CD4-positive, alpha-beta T cell treated with Interleukin-17A for 1 hour (primary cell): ENCODE measurements at places on chromosomes 3 and 15.

GRCh38 chr15:62145015-62145735 lies 19.9 kb downstream of the C2CD4B start:
- no peak for DNase-seq

DNA sequence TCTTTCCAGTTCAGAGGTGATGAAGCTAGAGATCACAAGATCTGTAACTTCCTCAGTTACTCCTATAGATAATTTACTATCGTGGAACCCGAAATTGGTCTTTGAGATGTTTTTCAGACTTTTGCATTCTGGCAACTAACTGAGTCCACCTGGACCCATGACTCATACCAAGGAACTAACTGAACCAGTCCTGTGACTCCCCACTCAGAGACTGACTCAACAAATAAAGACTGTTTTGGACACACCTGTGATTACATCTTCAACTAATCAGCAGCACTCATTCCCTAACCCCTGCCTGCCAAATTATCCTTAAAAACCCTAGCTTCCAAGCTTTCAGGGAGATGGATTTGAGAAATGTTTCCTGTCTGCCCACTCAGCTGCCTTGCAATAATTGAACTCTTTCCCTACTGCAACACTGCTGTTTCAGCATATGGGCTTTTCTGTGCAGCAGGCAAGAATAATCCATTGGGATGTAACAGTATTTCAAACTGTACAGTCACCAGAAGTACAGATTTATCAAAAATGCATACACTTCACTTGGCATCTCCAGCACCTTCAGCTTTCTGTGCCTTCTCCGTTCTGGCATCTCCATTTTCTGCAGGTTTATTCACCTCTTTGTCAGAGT lies 57.7 kb downstream of the GATM start:
- no peak for DNase-seq

DNA sequence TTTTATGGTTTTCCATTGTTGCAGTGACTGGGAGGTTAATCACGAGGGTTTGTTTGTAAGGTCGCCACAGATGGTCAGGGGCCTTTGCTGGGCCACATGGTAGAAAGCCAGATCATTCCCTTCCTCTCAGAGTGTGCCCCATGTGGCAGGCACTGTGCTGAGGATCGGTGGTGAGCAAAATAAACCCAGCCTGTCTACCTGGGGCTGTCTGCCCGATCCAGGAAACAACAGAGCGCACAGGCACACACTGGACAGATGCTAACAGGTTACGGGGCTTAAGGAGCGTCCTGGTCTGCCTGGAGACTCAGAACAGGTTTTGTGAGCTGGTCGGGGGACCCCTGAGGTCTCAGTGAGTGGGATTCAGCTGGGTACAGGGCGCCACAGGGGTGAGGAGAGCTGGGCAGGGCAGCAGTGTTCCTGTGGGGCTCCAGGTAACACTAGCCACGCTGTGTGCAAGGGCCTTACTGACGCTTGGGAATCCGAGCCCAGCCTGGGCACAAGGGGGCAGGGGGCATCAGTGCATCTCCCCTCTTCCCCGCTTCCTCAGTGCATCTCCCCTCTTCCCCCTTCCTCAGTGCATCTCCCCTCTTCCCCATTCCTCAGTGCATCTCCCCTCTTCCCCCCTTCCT lies 136.4 kb downstream of the DNAJB8 start:
- no peak for DNase-seq

GRCh38 chr3:124605781-124606579 lies 124.3 kb upstream of the UMPS start:
- no peak for DNase-seq

GRCh38 chr3:38828681-38829080 lies 12.7 kb upstream of the SCN10A start:
- no peak for DNase-seq

- no peak for DNase-seq
Measured at GRCh38 chr3:16490062-16490619, 23.4 kb downstream of the RFTN1 start.

GRCh38 chr3:23889950-23890349 lies 26.8 kb downstream of the NKIRAS1 start:
- no peak for DNase-seq

DNA sequence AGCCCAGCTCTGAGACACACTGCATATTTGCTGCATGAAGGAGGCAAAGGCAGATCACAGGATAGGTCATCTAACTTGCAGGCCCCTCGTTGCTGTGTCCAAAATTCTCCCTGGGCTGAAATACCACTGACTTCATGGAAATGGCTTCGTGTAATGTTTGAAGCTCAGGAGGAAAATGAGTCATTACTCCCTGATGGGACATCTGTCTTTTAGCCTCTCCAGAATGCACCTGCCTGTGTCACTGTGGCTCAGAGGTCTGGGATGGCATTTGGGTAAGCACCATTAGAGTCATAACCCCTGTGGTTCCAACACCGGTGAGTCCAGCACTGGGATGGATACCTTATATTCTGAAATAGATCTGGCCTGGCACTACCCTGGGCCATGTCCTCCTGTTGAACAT lies 51.5 kb downstream of the IL12A start:
- no peak for DNase-seq

- DNase-seq = no peak
Measured at GRCh38 chr3:150640256-150640655, 37.1 kb downstream of the SELENOT start.

DNA sequence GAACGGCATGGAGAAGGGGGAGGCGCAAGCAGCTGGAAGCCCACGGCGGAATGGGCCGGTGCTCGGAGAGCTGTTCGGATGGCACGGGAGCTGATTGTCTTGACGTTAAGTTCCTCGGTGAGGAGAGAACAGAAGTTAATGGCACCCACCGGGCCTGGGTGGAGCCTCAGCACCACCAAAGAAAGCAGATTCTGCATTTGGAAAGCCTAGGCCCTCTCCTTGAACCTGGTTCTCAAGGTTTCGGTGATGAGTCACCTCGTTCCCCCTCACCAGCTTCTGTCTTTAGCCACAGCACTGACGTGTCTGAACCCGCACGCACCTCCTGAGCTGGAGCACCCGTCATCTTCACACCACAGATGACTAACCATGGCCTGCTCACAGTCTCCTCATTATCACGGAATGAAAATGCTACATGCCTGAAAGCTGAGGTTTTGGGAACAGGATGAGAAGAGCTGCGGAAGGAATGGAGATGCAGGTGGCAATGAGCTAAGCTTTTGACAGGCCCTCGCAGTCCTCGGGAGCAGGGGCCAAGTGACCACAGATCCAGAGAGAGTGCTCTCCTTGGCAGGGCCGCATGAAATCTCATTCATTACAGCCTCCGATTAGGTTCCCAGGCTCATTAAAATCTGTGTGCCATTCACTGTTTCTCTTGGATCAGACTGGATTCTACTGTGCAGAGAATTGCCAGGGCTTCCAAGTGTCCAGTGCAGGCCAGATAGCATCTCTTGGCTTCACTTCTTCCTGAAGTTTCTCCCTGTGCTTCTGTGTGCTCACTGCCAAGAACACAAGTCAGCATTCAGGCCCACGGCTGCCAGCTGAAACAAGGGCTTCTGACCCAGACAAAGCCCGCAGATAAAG lies 96.3 kb upstream of the DLG1 start:
- DNase-seq = peak; percentile 24

DNA sequence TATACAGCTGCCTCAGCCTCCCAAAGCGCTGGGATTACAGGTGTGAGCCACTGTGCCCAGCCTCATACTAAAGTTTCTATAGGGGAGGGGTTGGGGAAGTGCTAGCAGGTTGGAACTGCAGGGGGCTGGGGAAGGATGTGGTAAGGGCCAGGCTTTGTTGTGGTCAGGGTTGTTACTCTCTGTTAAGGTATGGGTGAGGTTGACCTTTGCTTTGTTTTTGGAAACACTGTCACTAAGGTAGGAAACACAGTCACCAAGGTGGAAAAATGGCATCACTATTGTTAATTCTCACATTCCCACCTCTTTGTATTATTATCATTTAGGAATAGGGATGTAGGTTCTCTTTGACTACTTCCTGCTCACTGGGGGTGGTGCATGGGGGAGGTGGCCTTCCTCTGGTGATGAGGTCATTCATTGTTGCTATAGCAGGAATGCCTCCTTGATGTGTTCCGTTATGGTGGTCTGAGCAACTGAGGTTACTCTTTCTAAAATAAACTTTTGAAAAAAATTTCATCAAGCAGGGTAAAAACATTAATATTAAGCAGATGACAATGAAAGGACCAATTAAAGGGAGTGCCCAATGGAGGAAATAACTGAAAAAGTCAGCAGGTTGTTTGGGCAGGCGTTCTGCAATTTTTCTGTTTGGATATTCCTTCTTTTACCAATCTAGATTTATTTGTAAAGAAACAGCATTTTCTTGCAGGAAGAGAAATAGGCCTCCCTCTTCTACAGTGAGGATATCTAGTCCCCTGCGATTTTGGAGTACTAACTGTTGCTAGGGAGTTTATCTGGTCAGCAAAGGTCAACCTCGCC lies 150.5 kb downstream of the WDR76 start:
- DNase-seq = peak; percentile 28

DNA sequence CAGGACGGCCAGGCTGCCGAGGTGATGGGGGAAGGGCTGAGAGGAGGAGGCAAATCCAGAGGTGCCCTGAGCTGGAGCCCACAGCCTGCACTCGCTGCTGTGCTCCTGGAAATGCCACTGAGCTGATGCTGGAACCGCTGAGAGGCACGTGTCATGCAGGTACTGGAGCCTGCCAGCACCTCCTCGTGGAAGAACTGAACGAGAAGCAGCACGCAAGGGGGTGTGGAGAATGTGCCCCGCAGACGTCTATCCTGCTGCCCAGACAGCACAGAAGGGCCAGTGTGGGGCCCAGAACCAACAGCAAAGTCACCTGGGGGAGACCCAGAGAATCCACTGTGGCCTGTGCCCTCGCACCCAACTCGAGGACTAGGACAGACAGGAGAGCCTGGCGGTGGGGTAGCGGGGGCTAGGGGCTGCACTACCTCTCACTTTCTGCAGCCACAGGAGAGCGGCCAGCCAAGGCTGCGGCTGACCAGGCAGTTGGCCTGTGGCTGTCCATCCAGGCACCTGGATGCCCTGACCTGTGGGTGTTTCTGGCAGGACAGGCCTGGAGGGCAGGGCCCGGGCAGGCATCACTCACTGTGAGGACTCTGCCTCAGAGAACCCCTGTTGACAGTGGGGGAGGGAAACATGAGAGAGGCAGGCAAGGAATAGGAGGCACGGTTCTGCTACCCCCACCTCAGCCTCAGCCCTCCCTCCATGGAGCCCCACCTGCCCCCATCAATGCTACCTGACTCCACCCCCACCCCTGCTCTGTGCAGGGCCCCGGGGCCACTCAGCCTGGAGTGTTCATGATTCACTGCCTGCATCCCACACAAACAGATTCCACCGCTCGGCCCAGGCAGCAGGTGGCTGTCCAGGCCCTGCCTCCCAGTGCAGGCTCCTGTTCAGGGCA lies 213.1 kb downstream of the TBC1D2B start:
- no peak for DNase-seq

DNA sequence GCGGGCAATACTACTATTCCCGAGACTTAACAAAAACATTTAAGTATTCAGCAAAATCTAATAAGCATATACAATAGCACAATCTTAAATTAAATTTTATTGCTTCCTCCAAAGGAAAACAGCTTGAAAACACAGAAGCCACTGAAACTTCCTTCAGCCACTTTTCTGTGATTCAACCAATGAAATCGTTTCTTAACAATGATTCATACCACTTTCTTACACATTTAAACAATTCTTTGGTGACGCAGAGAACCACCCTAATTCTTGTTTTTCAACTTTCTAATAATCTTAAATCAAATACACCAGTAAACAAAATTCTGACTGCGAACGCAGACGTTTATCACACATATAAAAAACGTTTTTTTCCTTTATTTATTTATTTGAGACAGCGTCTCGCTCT lies 4.1 kb downstream of the TJP1 start:
- no peak for DNase-seq

DNA sequence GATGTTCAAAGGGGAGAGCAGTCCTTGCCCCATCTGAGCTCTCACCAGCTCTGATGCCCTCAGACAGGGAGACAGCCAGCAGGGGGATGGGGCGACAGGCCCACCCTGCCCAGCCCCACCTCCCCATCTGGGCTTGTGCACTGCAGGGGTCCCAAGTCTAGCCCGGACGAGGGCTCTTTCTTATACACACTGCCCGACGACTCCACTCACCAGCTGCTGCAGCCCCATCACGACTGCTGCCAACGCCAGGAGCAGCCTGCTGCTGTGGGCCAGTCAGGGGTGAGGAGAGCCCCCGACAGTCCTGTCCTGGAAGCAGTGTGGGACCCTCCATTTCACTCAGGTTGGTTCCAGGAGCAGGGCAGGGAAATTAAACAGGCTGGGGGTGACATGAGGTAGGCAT lies 73.9 kb downstream of the BOC start:
- no peak for DNase-seq

GRCh38 chr15:42060797-42061196 lies 33.6 kb downstream of the PLA2G4D start:
- no peak for DNase-seq

- DNase-seq = no peak
Measured at GRCh38 chr3:139954146-139954860, 19.3 kb downstream of the CLSTN2 start.

- DNase-seq = no peak
Measured at GRCh38 chr3:169948559-169949448, 17.8 kb upstream of the SEC62 start.

GRCh38 chr15:57526076-57526475 lies 65.6 kb upstream of the MYZAP start:
- DNase-seq = no peak

- DNase-seq = no peak
Measured at GRCh38 chr3:19093084-19093483, 55.2 kb upstream of the KCNH8 start.

DNA sequence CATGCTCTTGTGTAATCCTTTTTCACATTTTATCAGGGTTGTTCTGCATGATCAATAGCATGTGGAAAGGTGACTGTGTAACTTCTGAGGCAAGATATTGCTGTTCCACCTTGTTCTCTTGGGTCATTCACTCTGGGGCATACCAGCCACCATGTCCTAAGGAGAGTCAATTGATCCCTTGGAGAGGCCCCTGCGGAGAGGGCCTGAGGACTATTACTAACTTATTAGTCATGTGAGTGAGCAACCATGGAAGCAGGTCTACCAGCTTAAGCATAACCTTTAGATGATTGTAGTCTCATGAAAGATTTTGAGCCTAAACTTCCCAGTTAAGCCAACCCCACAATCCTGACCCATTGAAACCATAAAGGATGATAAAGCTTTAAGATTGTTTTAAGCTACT lies 22.0 kb upstream of the COL6A5 start:
- no peak for DNase-seq

GRCh38 chr15:60774829-60775463 lies 296.0 kb upstream of the ICE2 start:
- DNase-seq = no peak

- DNase-seq = peak; percentile 10
Measured at GRCh38 chr3:177281292-177282118, 84.2 kb upstream of the TBL1XR1 start.

DNA sequence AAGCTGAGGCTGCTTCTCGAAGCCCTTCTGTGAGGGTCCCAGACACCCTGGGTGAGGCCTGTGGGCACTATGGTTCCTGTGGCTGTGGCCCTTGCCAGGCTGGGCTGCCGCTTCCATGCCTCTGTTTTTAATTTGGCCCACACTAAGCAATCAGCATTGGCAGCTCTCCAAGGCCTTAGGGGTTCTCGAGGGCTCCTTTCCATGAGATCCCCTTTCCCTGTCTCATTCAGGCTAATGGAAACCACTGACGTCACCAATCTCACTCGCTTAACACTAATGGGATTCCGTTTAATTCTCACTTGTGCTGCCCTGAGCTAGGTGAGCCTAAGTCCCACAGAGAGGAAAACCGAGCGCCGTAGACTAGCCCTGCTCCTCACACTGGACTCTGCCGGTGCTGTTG lies 60.2 kb upstream of the RAB6B start:
- DNase-seq = no peak
